GM12892 (cell line): ENCODE measurements at places on chromosomes 4 and X.

GRCh38 chr4:43886196-43886595, 562.4 kb downstream of the KCTD8 start:
- no peak for DNase-seq

- no peak for DNase-seq
These were observed 12.3 kb upstream of the KCND1 start for GRCh38 chrX:48983896-48984295.

- no peak for DNase-seq
These were observed 26.8 kb upstream of the AREG start for GRCh38 chr4:74418063-74418670.

- DNase-seq, result no peak
These were observed 104.0 kb upstream of the H2AZ1 start for GRCh38 chr4:100054071-100054470.

DNA sequence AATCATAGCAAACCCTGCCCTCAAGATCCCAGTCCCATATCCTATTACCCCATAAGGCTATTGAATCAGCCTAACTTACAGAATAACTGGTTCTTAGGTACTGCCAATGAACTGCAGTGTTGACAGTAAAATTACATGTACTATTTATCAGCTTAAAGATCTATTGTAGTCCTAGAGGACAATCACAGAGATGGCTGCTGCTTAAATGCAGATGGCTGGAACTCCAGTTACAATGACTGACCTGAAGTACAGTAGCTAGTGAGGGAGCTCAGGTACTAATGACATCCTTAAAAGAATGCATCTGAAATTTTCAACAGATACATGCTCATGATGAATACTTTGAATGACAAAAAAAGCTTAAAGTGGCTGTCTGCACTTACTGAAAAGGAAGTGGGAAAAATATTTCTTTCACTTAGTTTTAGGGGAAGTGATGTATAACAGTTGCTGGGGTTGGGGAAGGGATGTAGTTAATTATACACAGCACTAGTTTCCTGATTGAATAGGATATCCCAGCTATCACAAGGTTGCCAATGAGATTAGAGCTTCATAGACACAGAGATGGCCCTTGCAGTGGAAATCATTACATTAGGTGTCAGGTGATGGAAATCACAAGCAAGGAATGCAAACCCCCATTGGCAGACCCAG, 42.0 kb downstream of the USP26 start:
- no peak for DNase-seq

GRCh38 chr4:74391346-74391745, 26.4 kb downstream of the EREG start:
- DNase-seq, result no peak

DNA sequence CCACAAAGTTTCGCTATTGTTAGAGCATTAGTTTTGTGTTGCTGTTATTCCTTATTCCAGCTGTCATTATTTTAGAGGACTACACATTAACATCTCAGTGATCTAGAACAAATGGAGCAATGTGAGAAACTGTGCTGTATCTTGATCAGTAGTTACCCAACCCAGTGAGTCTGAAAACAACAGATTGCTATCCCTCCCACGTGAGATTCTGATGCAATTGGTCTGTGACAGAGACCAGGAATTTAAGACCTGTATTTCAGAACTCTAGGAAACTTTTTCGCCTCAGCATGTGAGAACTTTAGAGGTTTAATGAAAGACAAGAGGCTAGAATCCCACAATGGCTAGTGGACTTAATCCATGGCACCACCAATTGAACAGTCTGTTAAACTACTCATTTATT, 35.7 kb upstream of the CDS1 start:
- no peak for DNase-seq

DNA sequence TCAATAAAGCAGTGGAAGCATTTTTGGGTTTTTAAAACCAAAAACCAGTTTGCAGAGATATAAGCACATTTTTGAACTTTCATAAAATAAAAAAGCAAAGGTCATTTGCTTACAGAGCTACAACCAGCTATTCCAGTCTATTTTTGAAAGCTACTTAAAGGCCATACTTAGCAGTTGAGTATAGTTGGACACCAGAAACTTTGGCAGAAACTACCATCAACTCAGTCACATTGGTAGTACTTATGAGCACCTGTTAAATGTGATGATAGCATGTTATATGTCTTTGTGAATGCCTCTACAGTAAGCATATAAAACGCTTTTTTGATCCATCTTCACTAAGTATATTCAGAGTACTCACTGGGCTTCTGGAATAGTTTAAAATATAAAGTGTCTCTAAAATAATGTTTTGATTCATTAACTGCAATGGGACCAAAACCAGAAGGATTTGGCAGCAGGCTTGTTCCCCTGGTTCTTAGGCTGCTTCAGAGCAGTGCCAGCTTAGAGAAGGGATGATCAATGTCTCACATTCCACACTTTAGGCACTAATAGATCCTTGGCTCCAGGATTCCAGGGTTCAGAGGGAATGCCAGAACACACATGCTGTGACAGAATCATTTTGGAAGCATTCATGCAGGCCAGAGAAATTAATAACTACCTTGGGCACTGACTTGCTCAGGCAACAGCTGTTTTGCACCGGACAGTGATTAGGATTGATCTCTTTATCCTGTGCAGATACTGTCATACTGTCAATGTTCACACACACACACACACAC, 103.9 kb downstream of the IQCM start:
- no peak for DNase-seq

GRCh38 chr4:90603540-90603939, 476.3 kb downstream of the CCSER1 start:
- DNase-seq, result no peak

- no peak for DNase-seq
These were observed 56.2 kb downstream of the PROM1 start for GRCh38 chr4:16027626-16028025.

DNA sequence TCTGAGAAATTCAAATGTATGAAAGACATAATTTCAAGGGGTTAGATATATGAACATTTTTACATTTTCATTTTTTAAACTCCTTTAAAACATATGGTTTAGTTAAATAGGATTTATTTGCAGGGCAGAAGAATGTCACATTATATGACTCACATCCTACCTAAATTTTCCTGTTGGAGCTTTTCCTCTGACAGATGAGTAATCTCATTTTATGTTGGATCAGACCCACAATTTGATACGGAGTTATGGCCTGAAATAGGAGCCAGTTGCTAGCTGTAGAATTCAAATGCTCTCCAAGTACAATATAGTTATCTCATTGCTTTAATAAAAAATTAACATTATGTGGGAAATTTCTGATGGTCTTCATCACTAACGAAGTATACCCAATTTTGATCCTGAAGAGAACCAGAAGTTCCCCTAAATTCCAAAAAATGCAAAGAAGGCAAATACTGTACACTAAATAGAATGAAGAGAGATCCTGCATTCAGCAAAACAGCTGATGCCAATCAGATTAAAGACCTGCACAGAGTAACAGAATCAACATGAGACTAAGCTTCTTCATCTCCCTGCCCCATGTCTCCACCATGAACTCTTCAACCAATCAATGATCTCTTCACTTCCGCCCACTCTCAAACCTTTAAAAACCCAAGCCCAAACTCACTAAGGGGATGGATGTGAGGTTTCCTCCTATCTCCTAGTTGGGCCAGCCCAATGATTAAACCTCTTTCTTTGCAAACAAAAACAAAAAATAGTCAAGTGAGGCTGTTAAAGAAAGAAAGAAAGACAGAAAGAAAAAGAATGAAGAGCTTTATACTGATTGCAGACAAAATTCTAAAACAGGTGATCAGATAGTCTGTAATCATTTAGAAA, 10.9 kb upstream of the EXOSC9 start:
- DNase-seq, result no peak

DNA sequence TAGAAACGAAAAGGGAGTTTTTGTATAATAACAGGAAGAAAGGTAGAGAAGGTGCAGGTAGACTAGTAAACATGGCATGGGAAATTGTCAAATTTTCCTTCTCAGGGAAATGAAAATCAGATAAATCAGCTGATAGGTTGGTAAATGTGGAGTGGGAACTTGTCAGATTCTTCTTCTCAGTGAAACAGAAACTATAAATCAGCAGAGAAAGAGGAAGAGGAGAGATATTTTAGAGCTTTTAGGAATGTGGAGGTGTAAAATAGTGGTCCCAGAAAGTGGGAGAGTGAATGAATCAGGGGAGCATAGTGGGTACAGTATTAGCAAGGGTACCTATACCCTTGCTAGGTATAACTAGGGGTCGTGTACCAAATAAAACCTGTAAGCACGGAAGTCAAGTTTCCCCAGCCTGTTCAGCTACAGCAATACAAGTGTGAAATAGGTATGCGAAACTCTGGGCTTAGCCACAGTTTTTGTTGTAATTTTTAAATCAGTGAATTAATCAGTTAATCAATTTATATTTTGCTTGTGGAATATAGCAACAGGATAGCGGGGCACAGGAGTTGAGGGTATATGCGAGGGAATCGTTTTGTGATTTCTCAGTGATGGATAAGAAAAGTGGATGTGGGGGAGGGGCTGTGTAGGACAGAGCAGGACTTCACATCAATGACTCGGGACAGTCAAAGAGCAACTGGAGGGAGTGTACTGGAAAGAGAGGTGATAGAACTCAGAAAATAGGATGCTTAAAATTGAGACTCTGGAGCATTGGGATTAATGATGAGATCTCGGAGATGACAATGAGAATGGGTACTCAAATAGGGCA, 561.5 kb downstream of the INPP4B start:
- no peak for DNase-seq

DNA sequence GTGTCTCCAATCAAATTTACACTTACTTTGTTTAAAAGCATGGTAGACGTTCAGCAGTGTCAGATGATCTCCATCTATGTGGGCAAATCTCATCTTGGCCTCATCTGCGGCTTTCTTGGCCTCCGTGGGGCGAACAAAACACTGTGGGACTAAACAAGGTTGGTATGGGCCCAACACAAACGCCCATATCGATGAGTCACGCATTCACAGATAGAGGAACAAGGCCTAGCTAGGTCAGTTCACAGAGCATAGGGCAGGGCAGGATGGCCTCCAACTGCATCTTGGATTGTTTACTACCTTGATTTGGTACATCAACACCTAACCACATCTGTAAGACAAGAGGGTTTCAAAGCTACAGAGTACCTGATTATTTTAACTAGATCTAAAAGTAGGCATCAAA, 47.3 kb downstream of the DHX15 start:
- no peak for DNase-seq

- no peak for DNase-seq
These were observed 5.4 kb upstream of the MMRN1 start for GRCh38 chr4:89889289-89889688.

DNA sequence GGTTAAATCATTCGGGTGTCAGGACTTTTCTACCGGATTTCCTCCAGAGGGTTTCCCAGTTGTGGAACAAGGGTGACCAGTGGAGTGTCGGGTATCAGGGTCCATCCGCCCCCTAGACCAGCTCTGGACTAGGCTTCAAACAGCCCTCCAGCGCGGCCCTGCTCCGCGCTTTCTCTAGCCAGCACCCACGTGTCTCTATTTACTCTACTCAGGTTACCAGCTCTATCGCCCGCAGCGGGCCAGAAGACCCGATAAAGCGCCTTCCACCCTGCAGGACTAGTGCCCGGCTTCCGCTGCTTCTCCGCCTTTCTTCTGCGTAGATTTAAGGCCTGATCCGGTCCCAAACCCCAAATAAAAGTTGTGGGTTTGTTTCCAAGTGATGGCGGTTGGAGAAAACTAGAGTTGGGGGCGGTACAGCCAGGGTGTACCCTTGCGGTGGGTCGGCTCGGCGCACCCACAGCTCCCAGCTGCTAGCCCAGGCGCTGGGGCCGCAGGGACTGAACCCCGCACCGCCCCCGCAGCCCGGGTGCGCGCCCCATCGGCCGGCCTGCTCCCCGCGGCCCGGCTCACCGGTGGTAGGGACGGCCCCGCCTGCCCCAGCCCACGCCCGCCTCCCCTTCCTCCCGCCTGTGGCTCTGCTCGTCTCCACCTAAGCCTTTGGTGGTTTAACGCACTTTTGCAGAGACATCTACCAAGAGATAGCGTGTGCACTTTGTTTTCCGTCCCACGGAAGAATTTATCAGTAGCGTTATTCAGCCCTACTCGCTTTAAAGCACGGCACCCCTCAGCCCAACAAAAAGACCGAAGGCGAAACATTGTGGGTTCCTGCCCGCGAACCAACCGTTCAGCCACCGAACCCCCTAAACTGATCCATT, 2.1 kb downstream of the LEF1 start:
- DNase-seq, result no peak

DNA sequence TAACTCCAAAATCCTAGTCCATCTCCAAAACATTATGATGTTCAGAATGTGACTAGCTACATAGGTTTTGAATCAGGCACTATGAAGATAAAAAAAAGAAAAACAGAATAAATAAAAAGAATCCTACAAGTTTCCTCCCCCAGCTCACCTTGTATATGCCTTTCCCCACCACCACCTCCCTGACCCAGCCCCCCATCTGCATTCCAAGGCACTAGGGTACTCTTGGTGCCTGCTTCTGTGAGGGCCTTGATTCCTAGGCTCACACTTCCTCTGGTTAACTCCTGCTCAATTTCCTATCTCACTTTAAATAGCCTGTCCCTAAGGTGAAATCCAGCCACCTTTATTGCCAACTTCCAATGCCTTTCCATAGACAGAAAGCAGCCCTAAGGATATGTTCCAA, 178.7 kb upstream of the ATOH1 start:
- DNase-seq, result no peak

DNA sequence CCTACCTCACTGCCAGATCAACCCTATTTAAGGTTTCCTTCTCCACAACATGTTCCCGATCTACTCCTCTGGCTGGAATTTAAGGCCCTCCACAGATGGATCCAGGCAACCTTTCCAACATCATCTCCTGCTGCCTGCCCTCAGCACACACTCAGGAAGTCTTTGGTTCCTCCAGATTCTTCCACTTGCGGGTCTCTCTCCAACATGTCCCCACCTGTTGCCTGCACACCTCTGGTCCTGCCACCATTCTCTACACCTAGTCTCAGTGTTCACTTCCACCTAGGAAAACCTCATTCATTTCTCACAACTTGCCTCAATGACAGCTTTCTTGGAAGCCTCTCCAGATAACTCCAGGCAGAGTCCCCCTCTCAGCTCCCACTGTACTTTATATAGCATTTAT, 80.1 kb downstream of the RTL5 start:
- no peak for DNase-seq

DNA sequence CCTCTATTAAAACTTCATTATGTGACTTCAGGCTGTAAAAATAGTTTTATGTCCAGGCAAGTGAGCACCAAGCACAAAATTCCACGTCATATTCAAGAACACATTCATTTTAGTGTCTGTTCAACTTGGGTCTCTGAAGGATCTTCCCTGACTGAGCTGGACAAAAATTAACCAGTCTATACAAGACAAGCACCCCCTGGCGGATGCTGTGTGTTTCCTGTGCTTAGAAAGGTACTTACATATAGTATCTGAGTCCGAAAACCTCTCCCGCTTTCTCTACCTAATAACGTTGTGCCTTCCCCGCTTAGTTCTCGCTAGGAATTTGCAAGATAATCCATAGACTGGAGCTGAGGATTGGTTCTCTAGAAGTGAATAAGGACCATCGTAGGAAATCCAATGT, 2214.5 kb upstream of the TENM3 start:
- DNase-seq, result no peak

GRCh38 chr4:147594107-147594506, 23.1 kb upstream of the TMEM184C start:
- no peak for DNase-seq

- no peak for DNase-seq
These were observed 1393.3 kb downstream of the ARAP2 start for GRCh38 chr4:34850968-34851367.
